ENCODE measurements at places on chromosomes 13 and 19.

DNA sequence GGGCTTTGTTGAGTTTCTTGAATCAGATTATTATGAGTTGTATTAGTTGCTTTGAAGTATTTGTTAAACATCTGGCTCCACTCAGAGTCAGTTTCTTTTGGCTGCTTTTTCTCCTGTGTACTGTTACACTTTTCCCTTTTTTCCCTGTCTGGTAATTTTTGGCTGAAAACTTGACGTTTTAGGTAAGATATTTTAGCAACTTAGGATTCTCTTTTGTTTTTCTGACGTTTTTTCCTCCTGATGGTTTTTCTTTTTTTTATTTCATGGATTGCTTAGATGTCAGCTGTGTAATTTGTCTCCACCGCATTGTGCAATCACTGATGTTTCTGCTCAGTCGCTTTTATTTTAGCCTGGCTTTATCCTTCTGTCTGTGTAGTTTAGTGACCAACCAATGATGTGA is 20.7 kb downstream of the RFC3 start:
- DNase-seq, result no peak

- no peak for DNase-seq
These were observed 7.0 kb downstream of the RCN3 start for GRCh38 chr19:49534632-49535385.

DNA sequence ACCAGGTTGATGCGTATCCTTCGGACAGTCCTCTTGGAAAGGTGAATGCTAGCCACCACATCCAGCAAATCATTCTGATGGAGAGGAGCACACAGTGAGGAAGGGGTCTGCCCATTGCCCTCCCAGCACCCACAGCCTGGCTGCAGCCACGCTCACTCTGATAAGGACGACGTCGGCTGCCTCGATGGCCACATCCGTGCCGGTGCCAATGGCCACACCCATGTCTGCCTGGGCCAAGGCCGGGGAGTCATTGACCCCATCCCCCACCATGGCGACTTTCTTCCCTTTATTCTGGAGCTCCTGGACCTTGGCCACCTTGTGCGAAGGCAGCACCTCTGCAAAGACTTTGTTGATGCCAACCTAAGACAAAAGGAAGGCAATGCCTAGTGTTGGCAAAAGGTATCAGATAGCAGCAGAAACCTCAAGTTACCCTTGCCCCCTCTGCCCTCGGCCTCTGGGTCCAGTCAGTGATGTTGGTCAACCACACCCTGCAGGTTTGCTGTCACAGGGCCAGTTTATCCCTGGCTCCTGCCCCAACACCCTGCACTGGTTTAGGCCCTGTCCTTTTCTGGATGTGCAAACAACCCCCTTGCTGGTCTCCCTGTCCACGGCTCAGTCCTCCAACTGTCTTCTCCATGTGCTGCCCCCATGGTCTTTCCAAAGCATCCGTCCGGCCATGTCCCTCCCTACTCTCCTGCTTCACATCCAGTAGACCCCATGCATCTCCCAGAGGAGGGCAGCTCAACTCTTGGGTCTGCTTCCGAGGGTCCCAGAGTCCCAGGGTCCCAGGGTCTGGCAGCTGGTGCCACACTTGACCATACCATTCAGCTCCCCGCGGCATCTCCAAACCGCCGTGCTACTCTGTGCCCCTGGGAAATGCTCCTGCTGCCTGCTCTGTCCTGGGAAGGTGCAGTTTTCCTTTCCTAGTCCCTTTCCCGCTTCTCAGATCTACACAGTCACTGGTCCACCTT is 73.6 kb downstream of the ATP7B start:
- no peak for DNase-seq

GRCh38 chr19:15476325-15476724 is 3.0 kb downstream of the PGLYRP2 start:
- no peak for DNase-seq

DNA sequence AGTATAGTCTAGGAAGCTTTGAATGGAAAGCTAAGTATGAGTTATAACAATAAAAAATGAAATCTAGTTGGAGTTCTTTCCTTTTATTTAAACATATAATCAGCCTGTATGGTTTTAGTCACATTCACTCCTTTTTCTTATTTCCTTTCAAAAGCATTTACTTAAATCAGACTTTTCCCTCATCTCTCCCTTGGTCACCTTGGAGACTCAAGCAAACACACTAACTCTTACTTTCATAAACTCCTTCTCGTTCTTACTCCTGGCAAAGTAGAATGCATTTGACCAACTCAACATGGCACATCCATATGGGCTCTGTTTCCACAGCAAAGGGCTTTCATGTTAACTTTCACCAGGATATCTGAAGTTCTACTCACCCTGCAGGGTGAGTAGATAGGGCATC is 400.0 kb downstream of the LMO7 start:
- no peak for DNase-seq

GRCh38 chr13:113743366-113744195 is 15.4 kb upstream of the TMEM255B start:
- no peak for DNase-seq

GRCh38 chr13:85631801-85632200 is 167.4 kb downstream of the SLITRK6 start:
- no peak for DNase-seq

- DNase-seq, result no peak
These were observed 18.2 kb downstream of the CLEC11A start for GRCh38 chr19:50741179-50741933.

GRCh38 chr19:49851456-49852259 is 699 bp downstream of the PTOV1 start:
- DNase-seq, result no peak

- no peak for DNase-seq
These were observed at the start of gene ICAM3 for GRCh38 chr19:10339380-10339960. ICAM3 (minus strand) TSS chr19:10339624; CDS start chr19:10339614, 10 bp downstream.

- DNase-seq, result no peak
These were observed 112.3 kb downstream of the LRCH1 start for GRCh38 chr13:46665248-46665632.

DNA sequence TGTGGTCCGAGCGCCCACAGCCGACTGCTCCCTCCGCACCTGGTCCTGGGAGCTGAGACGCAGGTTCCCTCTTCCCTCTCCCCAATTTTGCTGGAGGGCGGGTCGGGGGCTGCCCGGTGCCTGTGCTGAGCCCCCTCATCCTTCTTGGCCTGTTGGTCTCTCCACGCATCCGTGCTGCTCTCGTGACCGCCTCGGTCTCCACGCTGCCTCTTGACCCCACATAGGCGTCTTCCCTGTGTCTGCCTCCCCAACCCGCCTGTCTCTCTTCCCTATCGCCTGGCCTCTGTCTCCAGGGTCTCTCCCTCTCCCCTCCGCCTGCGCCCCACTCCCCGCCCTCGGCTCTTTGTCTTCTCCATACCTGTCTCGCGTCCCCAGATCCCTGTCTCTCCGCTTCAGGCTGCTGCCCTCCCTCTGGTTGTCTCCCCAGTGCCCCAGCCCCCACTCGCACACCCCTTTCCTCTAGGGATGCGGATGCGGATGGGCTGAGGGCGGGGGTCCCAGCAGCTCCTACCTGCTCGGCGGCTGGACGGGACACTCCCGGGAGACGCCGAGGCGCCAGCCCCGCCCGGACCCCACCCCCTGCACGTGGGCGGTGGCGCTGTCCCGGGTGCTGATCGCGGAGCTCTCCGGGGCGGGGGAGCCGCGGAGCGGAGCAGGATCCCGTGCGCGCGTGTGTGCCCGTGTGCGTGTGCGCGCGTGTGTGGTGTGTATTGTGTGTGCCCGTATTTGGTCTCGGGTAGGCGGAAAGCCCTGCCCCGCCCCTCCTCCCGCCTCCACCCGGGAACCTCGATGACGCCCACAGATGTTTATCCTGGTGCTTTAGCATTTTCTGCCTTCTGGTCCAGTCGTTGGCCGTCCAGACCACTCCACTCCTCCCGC is at the start of gene SYT5:
Gene SYT5, minus strand, starts transcription at position 684 of the 879 bp plus-strand sequence. CDS start 1,248 bp downstream, outside the sequence.
- DNase-seq, result no peak

Data from tibial artery (tissue), 4 donors.